Karpas-422 (cell line): ENCODE measurements at places on chromosomes 6 and 20. TPM values are rescaled to one million over a fixed set of nuclear protein-coding genes. Genes with fewer than 3 reads are reported as not detected.
A peak's percentile ranks its signal among the peaks of the same experiment; 100 is the strongest.

Gene NKX2-2
- not detected in 2 replicates for total RNA-seq

Gene MICA
- total RNA-seq, result not detected in 2 replicates

- H3K4me3 ChIP-seq, result no peak overlapping the region
- H3K36me3 ChIP-seq, result no peaks in the 10 kb centered on the region
- no peak for DNase-seq
- no peaks in the 10 kb centered on the region for H3K27me3 ChIP-seq
- H3K4me1 ChIP-seq, result peaks cover 11% of the 10 kb centered on the region; the same call in 1 of the 2 replicates
Measured at GRCh38 chr20:17787816-17788215, 88.0 kb downstream of the BANF2 start.

Gene OVOL2
- total RNA-seq, result not detected in 2 replicates

DNA sequence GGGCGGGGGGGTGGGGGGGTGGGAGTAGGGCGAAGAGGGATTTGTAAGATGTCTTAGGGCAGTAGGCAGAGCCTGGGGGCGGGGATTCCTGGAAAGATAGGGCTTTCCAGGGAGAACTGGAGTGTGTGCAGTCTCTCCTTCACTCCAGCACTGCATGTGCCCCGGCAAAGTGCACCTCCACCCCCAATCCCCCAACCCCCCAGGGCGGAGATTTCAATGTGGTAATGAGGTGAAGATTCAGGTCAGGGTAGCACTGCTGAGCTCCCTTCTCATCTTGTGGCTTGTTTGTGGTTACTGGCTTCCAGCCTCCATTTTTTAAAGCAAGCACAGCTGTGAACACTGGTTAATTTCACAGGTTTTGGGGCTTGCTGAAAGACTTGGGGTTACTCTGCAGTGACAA, 5.9 kb downstream of the TMEM239 start:
- DNase-seq, result no peak
- H3K36me3 ChIP-seq, result no peaks in the 10 kb centered on the region
- no peak overlapping the region for H3K4me3 ChIP-seq
- H3K27ac ChIP-seq, result no peak overlapping the region
- H3K4me1 ChIP-seq, result peaks cover 15% of the 10 kb centered on the region
- H3K27me3 ChIP-seq, result no peaks in the 10 kb centered on the region

DNA sequence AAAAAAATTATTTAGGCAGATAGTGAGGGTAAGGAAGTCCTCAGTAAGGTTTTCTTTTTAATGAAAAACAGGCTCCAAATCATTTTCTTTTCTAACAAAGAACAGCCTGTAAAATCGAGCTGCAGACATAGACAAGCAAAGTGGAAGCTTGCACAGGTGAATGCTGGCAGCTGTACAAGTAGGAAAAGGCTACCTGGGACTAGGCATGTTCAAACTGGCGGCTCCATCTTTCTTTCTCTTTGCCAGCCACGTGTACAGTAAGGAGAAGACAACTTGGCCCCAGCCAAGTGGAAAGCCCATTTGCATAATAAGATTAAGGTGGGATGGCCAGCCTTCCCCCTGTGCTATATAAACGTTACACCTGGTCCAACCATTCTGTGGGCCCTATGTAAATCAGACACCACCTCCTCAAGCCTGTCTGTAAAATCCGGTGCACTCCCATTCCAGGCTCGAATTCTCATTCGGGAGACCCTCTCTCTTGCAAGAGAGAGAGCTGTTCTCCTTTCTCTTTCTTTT, 27.0 kb upstream of the SLC2A12 start:
- peak overlapping the region; percentile 47 for H3K4me3 ChIP-seq
- H3K27me3 ChIP-seq, result no peaks in the 10 kb centered on the region
- no peaks in the 10 kb centered on the region for H3K36me3 ChIP-seq
- no peak overlapping the region for H3K27ac ChIP-seq

Gene IRAK1BP1
- 10.1 and 16.5 TPM in 2 replicates for total RNA-seq

GRCh38 chr6:31918069-31918720, 9.3 kb upstream of the C2 start:
- DNase-seq, result no peak
- H3K27me3 ChIP-seq, result no peaks in the 10 kb centered on the region
- H3K4me3 ChIP-seq, result no peak overlapping the region
- H3K27ac ChIP-seq, result no peak overlapping the region
- H3K4me1 ChIP-seq, result no peaks in the 10 kb centered on the region
- no peaks in the 10 kb centered on the region for H3K36me3 ChIP-seq

DNA sequence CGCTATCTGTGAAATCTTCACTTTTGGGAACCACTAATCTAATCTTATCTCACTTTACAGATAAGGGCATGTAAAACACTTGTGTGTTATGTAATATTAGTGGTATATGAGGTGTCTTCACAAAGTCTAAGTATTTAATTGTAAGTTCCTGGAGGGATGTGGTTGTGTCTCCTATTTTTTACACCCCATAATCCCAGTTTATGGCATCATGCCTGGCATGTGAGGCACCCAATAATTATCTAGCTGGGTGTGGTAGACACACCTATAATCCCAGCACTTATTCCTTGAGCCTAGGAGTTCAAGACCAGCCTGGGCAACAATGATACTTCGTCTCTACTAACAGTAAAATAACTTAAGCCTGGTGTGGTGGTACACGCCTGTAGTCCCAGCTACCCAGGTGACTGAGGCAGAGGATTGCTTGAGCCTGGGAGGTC, 16.5 kb upstream of the TBCC start:
- no peaks in the 10 kb centered on the region for H3K36me3 ChIP-seq
- H3K27ac ChIP-seq, result no peak overlapping the region
- no peaks in the 10 kb centered on the region for H3K4me1 ChIP-seq
- H3K4me3 ChIP-seq, result no peak overlapping the region
- DNase-seq, result no peak

GRCh38 chr6:109456710-109457561, 1.4 kb upstream of the MICAL1 start:
- H3K27ac ChIP-seq, result peak overlapping the region; percentile 29
- peak overlapping the region; percentile 98 for H3K4me3 ChIP-seq

- no peak for DNase-seq
- no peaks in the 10 kb centered on the region for H3K4me1 ChIP-seq
Measured at GRCh38 chr6:23031986-23032385, 462.6 kb downstream of the HDGFL1 start.

Gene DCDC2
- total RNA-seq, result 0.11 and 0.26 TPM in 2 replicates

- no peaks in the 10 kb centered on the region; the same call in 1 of the 2 replicates for H3K27me3 ChIP-seq
- no peaks in the 10 kb centered on the region for H3K4me1 ChIP-seq
- DNase-seq, result no peak
- no peak overlapping the region for H3K27ac ChIP-seq
- no peaks in the 10 kb centered on the region for H3K36me3 ChIP-seq
Measured at GRCh38 chr6:14326774-14327173, 209.2 kb downstream of the CD83 start.

Gene TRIM15
- total RNA-seq, result not detected in 2 replicates

Gene CTCFL
- not detected in 2 replicates for total RNA-seq

Gene CST5
- total RNA-seq, result not detected in 2 replicates

GRCh38 chr6:137122612-137123011, 50.8 kb downstream of the IL22RA2 start:
- peaks cover 3% of the 10 kb centered on the region; the same call in 1 of the 2 replicates for H3K36me3 ChIP-seq
- DNase-seq, result no peak
- no peak overlapping the region for H3K4me3 ChIP-seq

Gene C6orf58
- total RNA-seq, result not detected in 2 replicates

DNA sequence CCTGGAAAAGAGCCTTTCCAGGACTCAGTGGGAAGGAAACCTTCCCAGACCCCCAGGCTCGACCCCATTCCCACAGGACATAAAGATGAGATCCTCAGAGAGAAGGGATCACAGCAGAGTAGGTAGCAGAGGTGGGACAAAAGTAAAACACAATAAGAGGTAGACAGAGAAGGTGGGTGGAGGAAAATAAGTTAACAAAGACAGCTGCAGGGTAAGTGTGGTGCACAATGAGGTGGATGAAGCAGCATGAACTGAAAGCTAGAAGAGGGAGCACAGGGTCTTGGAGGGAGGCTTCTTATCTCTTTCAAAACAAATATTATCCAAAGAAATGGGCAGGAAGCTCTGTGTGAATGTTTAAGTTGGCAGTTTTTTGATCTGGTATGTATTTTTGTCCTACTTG, 14.0 kb upstream of the MAP7 start:
- no peaks in the 10 kb centered on the region for H3K4me1 ChIP-seq
- no peak overlapping the region for H3K4me3 ChIP-seq
- H3K36me3 ChIP-seq, result no peaks in the 10 kb centered on the region
- H3K27me3 ChIP-seq, result no peaks in the 10 kb centered on the region
- DNase-seq, result no peak
- H3K27ac ChIP-seq, result no peak overlapping the region

DNA sequence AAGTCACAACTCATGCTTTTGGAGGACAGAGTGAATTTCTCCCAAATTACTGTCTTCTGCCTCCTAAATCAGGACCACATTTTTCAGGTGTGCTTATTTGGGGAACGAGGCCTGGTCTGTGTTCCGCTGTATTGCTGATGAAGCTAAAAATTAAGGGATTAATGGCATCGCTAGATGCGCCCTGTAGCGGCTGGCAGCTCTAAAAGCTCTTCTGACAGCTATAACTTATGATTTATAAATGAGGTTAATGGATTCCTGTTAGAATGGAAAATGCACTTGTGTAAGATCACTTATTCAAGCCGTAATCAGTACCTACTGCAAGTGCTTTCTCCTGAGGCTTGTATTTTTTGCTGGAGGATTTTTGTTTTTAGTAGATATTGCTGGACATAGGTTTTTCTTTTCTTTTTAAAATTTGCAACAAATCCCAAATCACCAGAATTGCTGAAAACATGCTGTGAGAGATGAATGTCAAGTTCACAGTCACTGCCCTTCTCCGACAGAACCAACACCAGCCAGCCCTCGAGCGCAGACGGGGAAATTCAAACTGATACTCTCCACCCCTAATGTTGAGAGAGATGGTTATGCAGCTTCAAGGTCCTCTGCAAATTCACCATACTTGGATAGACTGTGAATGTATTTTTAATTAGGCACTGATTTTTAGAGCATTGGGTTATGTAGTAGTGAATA, 49.1 kb downstream of the AKAP12 start:
- no peaks in the 10 kb centered on the region for H3K27me3 ChIP-seq
- no peak for DNase-seq
- no peaks in the 10 kb centered on the region for H3K36me3 ChIP-seq
- peaks cover 11% of the 10 kb centered on the region for H3K4me1 ChIP-seq
- H3K4me3 ChIP-seq, result no peak overlapping the region

Gene BACH2
- 1.4 and 3.2 TPM in 2 replicates for total RNA-seq

Gene OR12D3
- total RNA-seq, result not detected in 2 replicates

Gene WFDC10B
- total RNA-seq, result not detected in 2 replicates

- H3K27ac ChIP-seq, result no peak overlapping the region
- H3K4me1 ChIP-seq, result no peaks in the 10 kb centered on the region
- H3K4me3 ChIP-seq, result no peak overlapping the region
- H3K36me3 ChIP-seq, result no peaks in the 10 kb centered on the region
Measured at GRCh38 chr6:131960371-131961133, 9.4 kb upstream of the CCN2 start.

DNA sequence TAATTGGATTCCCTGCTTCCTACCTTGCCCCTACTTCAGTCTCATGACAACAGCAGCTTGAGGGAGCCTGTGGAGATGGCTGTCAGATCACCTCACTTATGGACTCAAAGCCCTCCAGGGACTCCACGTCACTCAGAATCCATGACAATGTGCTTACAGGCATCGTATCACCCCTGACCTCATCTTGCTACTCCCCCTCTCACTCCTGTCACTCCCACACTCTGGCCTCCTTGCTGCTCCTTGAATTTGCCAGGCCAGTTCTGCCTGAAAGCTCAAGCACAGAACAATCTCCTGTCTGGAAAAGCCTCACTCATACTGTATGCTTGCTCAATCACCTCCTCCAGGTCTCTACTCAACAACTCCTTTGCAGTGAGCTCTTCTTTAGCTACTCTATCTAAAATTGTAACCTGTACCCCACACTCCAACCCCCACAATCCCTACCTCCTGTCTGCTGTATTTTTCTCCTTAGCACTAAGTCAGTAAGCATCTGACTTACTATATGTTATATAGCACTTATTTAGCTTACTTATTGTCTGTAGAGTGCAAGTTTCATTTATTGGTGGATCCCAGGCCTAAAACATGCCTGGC, 10.7 kb upstream of the GSTA4 start:
- H3K36me3 ChIP-seq, result no peaks in the 10 kb centered on the region
- H3K4me1 ChIP-seq, result no peaks in the 10 kb centered on the region
- H3K27ac ChIP-seq, result no peak overlapping the region
- no peak for DNase-seq

DNA sequence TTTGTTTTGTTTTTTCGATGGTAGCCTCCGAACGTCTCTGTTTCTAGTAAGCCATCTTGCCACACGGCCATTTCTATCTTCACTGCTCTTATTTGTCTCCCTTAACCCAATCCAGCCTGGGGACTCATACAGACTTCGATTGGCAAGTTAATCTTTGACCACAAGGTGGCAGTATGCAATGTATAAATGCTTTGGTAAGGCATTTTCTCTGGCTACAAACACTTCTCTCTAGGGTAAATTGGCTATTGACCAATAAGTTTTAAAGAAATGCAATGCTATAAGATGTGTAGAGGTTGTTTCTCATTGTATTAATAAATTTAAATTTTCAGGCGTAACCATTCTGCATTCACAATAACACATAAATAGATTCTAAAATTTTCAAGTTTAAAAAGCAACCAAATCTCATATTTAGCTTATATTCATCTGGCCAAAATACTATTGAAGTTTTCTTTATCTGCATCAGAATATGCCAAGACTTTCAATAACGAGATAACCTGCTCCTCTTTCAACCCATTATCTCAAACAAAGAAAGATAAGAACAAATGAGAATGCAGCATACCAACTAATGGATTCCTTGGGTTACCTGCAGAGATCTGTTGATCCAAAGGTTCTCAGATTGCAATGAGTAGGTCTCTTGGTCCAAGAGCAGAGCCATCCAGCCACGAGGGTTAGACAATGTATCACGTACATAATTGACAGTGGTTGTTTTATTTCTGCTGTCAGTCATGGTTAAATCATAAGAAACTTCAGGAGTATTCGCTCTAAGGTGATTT, 231.9 kb downstream of the PKHD1 start:
- no peak overlapping the region for H3K27ac ChIP-seq
- no peaks in the 10 kb centered on the region for H3K36me3 ChIP-seq
- H3K4me1 ChIP-seq, result no peaks in the 10 kb centered on the region
- peak; percentile 87 for DNase-seq
- no peaks in the 10 kb centered on the region for H3K27me3 ChIP-seq

GRCh38 chr6:125486881-125487280, 185.1 kb upstream of the HDDC2 start:
- no peaks in the 10 kb centered on the region for H3K27me3 ChIP-seq
- no peaks in the 10 kb centered on the region for H3K36me3 ChIP-seq
- no peak for DNase-seq
- no peak overlapping the region for H3K4me3 ChIP-seq
- no peak overlapping the region for H3K27ac ChIP-seq

Gene ADGRF5
- not detected in 2 replicates for total RNA-seq

Gene GSTA2
- total RNA-seq, result not detected in 2 replicates

- H3K36me3 ChIP-seq, result no peaks in the 10 kb centered on the region
- DNase-seq, result no peak
- H3K27ac ChIP-seq, result no peak overlapping the region
- H3K4me1 ChIP-seq, result no peaks in the 10 kb centered on the region
- no peaks in the 10 kb centered on the region for H3K27me3 ChIP-seq
- H3K4me3 ChIP-seq, result no peak overlapping the region
Measured at GRCh38 chr6:101110814-101111213, 229.7 kb upstream of the ASCC3 start.
